ENCODE measurements at places on chromosomes 1 and 21.

DNA sequence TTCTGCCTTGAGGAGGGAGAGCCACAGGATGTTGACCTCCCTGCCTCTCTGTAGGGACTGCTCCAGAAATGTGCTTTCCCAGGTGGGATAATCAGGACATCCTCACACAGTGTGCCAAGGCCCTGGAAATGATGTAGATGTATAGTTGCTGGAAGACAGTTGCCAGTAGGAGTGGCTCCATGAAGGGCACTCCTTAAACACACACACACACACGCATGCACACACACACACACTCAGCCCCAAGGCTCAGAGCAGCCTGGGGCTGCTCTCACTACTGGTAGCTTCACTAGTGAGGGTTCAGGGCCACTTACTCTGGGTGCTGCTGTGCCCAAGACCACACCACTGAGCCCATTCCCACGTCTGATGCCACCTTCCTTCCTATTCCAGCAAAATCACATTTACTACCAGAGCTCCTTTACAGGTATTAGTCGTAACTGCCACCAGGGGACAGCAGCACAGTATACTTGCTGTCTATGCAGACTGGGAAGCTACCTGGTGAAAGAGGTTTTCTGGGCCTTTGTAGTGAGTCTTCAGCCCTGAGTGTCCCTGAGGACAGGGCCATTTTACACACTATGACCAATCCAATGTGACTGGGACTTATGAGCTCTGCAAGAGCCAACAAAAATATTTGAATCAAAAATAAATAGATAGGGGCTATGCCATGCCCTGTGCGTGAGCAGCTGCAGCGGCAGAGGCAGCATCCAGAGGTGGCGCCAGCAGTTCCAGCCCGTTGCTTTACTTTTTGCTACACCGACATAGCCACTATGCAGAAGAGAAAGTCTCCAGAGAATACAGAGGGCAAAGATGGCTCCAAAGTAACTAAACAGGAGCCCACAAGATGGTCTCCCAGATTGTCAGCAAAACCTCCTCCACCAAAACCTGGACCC is 15.0 kb downstream of the CRNN start:
- DNase-seq = no peak

GRCh38 chr1:55154616-55155015 is 60.5 kb downstream of the USP24 start:
- DNase-seq = no peak

DNA sequence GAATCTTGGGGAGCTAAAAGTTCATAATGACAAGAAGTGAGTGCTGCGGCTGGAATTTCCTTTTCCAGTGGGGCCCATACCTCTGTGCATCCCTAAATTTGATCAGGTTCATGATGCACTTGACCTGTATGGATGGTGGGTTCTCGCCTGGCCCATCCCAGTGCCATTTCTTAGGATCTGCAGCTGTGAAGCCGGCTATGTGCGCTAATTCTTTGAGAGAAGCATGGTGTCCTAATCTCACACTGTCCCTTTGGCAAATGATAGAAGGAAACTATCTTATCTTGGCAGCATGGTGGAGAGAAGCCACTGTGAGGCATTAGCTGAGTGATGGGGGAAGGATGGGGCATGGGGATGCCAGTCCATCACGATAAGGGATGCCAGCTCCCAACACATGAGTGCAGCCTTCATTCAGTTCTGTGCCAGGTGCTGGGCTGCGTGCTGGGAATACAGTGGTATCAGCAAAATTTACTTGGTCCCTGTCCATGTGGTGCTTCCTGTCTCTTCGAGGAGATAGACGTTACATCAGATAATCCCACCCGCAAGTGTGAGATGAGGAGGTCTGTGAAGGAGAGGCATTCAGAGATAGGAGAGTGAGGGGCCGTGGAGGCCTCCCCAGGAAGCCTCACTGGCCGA is 30.5 kb downstream of the STUM start:
- DNase-seq = no peak

DNA sequence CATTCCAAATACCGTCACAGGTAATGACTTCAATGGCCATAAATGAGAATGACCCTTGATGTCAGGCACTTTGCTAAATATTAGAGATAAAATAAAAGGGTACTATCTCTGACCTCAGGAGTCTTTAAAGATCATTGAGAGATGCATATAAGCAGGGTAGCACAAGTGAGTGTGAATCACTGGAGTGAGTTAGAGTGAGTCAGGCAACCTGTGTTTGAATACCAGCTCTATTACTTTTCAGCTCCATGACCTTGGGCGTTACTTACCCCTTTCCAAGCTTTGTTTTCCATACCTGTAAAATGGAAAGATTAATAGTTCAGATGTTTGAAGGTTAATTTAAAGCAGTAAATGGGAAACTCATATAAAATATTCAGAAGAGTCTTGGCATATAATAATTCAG is 1058.0 kb upstream of the ADGRL4 start:
- no peak for DNase-seq

GRCh38 chr1:116804736-116805135 is 50.5 kb downstream of the CD2 start:
- DNase-seq = no peak

GRCh38 chr1:32702599-32703478 is at the start of gene SYNC:
SYNC (minus strand) TSS chr1:32702770; CDS start chr1:32702660, 110 bp downstream.
- no peak for DNase-seq

GRCh38 chr1:227065311-227065710 is 125.2 kb downstream of the COQ8A start:
- DNase-seq = no peak

DNA sequence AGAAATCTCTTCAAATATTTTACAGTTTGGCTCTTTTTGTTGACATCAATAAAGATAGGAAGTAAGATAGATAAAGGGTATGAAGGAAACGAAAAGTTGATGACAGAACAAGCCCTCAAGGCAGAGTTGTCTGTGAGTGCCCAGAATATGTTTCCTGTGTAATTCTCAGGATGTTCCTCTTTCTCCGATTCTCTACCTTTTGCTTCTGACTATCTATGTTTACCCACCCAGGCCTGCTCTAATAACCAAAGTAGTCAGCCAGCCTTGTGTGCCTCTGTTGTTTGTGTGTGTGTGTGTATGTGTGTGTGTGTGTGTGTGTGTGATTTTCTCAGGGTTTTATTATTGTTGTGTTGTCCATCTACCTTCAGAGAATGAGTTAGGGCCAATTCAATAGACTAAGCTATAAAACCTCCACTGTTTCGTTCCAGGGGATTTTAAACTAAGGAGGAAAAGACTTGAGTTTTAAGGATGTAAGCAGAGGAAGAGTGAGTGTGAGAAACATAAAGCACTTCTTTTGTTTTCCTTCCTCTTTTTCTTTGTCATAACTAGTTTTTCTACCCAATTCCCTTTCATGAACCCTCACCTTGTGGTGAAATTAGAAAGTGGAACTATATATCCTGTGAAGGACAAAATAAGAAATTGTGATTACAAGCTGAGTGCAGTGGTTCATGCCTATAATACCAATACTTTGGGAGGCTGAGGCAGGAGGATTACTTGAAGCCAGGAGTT is 627.4 kb upstream of the NR5A2 start:
- no peak for DNase-seq

DNA sequence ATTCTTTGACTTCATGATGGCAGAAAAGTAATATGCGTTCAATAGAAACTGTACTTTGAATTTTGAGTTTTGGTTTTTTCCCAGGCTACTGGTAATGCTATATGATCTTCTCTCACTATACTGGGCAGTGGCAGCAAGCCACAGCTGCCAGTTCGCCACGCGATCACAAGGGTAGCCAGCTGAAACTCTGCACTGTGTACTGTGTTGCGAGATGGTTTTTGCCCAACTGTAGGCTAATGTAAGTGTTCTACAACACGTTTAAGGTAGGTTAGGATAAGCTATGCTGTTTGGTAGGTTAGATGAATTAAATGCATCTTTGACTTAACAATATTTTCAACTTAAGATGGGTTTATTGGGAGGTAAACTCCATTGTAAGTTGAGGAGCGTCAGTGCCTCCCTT is 123.1 kb downstream of the NRDC start:
- DNase-seq = no peak

Measured in NCI-H510A (cell line).